Mesenteric fat pad (tissue), 1 donor: ENCODE measurements at places on chromosomes 13 and 19. TPM values are rescaled to one million over a fixed set of nuclear protein-coding genes. Genes with fewer than 3 reads are reported as not detected.

Gene ZSWIM4
- 5.2 TPM for total RNA-seq

Gene C19orf81
- total RNA-seq = not detected

Gene AXL
- 61.1 TPM for total RNA-seq

DNA sequence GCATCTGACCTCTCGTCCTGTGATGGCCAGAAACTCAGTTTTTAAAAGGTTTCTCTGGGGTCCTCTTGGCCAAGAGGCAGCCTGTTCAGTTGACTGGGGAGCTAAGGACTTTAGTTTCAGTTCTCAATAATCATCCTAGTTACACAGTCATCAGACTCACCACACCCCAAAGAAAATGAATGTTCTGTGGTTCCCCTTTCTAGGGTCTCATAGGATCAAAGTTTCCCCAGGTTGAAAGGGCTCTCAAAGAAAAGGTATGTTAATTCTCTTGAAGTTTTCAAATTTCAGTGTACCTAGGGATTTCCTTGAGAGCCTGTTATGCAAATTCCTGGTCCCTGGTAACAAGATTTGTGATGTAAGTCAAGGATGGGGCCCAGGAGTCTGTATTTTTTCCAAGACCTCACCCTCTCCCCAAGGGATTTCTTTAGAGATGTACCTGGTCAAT is 94.9 kb downstream of the FAM216B start:
- no peak for DNase-seq

DNA sequence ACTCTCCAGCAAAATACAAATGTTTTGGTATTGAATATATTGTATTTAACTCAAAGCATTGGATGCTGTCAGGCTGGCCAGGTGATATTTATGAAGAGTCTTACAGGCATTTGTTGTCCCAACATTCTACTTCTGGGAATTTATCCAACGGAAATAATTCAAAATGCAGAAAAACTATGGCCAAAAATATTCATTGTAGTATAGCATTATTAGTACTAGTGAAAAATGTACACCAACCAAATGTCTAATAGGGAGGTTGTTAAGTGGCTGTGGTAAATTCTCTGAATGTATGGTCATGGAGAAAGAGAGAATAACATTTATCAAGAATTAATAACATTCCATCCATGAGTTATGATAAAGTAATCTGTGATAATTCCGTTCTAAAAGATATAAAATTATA is 38.6 kb upstream of the GAS6 start:
- no peak for DNase-seq

DNA sequence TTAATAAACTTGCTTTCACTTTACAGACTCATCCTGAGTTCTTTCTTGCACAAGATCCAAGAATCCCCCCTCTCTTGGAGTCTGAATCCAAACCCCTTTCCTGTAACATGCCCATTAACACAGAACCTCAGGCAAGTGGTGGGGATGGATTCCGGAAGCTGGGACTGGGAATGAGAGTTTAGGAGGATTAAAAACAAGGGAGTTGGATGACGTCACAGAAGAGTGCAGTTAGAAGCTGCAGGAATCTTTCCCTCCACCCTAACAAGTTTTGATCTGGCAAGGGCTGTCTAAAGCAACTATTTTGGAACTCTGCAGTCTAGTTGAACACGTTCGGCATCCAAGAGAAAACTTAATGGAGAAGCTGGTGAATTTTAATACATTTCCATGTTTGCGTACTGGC is 48.2 kb upstream of the PEPD start:
- no peak for DNase-seq

DNA sequence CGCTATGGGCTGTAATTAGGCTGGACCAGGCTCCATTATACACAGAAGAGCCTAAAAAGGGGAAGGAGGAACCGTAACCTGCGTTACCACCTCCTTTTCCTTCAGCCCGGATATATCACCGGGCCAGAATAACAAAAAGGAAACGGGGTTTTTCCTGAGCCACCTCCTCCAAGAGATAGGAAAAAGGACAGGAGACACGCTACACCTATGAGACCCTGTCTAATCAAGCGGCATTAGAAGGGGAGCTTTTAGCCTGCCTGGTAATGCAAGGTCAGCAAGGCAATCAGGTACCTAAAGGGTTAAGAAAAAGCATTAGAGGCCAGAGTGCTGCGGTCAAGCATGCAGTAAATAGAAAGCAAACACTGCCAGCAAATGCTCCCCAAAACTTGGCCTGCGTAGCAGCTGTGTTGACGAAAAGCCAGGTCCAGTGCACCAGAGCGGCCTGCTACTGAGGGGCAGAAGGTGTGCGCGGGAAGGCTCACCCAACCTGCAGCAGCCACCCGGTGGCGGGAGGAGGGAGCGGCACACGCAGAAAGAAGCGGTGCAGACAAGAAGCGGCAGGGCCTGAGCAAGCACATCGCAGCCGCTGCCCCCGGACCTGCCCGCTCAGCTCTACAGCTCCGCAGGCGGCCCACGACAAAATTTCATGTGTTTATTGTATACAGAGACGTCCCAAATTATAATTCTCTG is 1466.1 kb downstream of the UQCRFS1 start:
- peak; percentile 65 for DNase-seq

Gene CD22
- total RNA-seq = 1.3 TPM

DNA sequence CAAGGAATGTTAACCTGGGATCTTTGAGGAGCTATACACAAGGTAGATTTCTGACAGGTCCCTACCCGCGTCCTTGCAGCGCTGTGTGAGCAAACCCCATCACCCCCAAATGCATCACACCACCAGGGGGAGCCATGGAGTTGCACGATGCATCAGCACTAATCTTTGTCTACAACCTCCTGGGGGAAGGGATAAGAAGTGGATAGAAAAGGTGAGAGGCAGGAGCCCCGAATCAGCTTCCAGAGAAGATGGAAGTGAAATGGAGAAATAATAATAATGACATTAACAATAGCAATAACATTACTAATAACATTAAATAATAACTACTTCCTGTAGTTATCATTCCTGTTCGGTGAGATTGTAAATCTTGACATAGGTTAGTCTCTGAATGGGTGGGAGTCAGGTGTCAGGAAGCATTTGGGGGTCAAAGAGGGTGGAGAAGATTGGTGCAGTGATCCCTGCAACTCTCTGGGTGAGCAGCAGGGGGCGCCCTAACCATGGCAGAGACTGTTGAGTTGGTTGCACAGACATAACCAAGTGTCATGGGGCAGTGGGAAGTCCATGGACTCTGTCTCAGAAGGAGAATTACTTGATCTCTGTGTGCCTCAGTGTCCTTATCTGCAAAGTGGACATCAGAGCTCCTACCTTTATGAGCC is 16.5 kb downstream of the SIGLEC7 start:
- no peak for DNase-seq

Gene C19orf85
- not detected for total RNA-seq

DNA sequence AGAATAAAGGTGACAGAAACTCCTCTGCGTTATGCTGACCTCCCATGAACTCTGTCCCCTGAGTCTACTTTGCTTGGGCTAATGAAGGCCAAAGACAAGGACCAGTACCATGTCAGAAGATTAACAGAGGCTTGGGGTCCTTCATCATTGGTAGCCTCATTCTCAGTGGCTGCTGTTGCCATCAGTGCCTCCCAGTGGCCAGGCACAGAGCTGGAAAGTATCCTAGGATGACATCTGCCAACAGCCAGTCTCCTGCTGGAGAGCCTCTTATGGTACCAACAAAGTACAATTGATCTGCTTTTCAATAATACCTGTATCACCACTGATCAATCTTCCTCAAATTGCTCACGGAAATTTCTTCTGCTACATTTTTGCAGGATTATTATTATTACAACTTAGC is 281.6 kb downstream of the DNAJC15 start:
- DNase-seq = no peak

Gene DKKL1
- not detected for total RNA-seq

GRCh38 chr13:101474419-101474957 is 22.0 kb downstream of the ITGBL1 start:
- DNase-seq = no peak

DNA sequence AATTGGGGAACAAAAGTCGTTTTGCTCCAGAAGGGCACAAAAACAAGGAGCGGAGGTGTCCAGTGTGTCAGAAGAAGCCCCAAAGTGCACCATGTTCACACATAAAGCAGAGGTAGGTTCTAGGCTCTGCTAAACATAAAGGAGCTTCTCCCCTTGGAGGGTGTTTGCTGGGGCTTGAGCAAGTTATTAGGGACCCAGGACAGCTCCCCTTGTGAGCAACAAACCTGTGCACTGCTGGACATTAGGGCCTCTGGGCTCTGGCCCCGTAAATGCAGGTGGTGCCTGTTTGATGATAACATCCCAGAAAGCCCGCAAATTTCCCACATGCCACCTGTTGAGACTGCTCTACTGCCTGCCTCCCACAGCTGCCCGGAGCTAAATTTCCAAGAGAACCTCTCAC is 10.8 kb downstream of the RCN3 start:
- DNase-seq = no peak

Gene ZNF99
- total RNA-seq = 0.10 TPM

- no peak for DNase-seq
These were observed 125.2 kb downstream of the KDM4B start for GRCh38 chr19:5093948-5094718.

DNA sequence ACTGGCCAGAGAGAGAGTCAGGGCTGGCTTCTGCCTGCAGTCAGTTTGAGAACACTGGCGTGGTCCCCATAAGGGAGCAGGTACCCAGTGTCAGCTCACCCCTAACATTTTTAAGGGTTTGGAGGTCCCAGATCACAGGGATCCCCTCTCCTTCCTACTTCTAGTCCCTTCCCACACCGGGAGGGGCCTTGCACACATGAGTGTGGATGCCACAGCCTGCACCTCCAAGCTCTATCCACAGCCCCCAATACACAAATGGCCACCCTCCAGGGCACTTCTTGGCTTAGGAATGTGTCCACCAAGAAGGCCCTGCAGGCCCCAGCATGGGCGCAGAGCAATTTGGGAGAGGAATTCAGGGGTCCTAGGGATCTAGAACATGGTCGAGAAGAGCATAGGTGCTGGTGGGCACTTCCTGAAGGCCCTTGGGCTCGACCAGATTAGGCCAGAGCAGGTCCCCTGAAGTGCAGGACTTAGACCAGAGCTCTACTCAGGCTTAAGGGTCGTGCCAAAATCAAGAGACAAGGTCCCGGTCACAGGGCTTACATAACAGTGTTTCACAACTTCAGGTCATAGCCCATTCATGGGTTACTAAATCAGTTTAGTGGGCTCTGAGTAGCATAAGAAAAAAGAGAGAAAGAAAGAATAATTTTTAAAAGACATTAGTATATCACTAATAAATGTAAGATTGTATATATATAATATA is 16.0 kb downstream of the FXYD5 start:
- peak; percentile 45 for DNase-seq

Gene NPAS1
- not detected for total RNA-seq

- DNase-seq = no peak
These were observed 104.7 kb upstream of the FREM2 start for GRCh38 chr13:38582133-38582532.
